H4 (cell line): ENCODE measurements at places on chromosomes 13 and 19.
A peak's percentile ranks its signal among the peaks of the same experiment; 100 is the strongest.

- no peak for DNase-seq
These were observed 46.9 kb downstream of the SIPA1L3 start for GRCh38 chr19:37953918-37954303.

DNA sequence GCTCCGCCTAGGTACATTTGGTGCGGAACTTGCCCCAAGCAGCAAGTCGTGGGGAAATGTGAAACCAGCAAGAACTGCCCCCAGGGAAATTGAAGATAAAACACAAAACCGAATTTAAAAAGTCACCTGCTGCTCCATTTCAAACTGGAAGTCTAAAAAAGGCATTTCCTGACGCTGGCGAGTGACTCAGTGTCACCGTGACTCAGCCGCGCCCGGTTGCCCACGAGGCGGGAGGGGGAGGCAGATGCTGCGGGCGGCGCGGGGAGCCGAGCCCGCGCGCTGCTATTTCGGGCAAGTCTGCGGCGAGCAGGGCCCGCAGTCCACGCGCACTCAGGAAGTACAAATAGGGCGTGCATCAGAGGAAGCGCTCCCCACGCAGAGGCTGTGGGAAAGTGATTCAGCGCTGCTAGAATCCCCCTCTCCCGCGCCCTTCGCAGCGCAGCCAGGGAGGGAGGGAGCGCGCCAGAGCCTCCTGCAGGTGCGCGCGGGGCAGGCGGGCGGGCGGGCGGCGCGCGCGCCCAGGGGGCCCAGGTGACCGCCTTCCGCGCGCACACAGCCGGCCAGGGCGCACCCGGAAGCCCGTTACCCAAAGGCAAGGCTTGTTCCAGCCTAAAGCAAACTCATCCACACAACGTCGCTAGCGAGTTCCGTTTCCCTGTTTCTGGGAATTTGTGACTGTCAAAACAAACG, 168.8 kb downstream of the COL4A1 start:
- DNase-seq: peak; percentile 61

DNA sequence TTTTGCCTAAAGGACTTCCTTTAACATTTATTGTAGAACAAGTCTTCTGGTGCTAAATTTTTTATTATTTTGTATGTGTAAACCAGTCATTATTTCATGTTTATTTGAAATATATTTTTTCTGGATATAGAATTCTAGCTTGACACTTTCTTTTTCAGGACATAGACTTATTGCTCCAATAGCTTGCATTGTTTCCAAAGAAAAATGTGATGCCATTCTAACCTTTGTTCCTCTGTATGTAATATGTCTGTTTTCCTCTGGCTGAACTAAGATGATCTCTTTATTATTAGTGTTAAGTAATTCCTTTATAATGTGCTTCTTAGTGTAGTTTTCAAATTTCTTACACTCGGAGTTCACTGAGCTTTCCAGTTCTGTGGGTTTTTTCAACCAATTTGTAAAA, 174.1 kb upstream of the STARD13 start:
- no peak for DNase-seq

DNA sequence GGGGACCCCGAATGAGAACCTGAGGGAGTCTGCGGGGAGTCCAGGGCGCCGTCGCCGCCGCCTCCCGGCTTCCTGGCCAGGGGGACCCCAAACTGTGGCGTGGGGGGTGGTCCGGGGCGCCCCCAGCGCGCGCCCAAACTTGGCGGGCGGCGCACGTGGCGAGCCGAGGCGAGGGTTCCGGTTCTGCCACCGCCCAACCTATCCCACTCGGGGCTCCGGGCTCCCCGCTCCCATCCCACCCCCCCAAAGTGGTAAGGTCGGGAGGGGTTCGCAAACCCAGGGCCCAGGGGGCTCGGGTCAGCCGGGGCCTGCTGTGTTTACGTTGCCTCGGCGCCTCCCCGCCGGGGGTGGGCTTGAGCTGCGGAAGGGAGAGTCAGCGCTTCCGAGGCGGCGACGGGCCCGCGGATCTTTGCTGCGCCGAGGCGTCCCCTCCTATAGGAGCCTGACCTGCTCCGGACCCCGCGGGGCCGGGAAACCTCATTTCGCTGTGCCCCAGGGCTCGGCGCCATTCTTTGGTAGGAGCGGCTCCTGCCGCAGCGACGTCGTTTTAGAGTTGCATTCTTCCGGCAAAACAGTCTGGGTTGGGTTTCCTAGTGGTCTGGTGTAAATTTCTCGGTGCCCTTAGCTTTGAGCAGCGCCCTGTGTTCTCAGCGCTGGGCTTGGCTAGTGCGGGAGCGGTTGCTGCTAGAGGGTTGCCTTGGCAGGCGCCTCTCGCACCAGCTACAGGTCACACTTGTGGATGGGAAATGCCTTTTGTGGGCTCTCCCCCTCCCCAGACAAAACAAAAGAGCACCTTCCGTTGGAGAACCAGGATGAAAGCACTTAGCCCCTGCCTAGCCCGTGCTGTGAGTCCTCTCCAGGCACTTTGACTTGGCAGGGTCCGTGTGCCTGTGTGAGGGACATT, 1.2 kb downstream of the DAZAP1 start:
- DNase-seq: no peak

DNA sequence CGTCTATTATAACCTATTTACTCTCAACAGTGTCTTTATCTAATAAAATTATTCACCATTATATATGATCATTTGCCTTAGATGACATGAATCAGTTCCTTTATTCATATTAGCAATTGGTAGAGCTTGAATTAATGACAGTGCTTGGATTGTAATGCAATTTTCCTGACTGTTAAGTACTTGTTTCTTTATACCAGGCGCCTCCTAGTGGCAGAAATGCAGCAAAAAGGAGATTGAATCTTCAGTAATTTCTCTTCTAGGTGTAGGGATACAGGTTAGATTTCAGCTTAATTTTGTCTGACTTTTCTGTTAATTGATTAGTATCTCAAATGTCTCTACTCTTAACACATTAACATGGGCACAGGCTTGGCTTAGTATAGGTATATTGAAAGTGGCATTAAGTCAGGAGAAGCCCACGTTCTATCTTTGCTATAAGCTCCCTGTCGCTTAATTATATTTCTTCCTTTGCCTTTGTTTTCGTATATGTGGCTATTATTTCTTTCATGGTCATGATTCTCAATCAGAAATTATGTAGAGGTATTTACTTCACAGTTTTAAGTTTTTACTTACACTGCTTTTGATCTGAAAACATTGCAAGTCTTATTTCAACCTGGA, 9.1 kb upstream of the LHFPL6 start:
- peak; percentile 28 for DNase-seq

DNA sequence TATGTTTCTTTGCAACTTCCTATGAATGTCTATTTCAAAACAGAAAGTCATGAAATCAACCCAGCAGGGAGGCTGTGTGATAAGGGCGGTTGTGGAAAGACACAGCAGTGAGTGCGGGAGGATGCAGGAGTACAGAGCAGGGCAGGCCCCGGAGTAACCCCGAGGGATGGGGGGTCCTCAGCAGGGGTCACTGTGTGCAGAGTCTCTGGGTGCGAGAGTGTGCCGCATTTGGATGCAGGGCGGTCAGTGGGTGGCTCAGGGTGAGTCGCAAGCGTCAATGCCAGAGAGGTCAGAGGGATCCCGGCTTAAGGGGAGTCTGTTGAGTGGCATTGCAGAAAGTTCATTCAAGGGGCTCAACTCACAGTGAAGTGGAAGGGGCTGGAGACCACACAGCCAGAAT, 147.8 kb downstream of the STK24 start:
- DNase-seq: no peak

GRCh38 chr13:26325876-26326275, 71.9 kb downstream of the CDK8 start:
- DNase-seq: peak; percentile 5

DNA sequence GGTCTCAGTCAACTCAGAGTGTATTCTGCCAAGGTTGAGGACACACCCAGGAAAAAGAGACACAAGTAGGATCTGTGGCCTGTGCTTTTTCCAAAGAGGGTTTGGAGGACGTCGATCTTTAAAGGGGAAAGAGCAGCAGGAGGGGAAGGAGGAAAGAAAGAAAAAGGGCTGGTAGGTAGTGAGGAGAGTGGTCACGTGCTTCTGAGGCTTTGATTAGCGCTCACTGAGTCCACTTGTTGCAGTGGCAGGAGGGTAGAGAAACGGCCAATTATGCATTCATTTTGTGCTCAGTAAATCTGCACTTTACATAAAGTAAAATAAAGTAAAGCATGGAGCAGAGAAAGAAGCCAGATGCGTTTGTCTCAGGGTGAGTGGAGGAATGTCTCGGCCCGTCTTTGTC, 126.0 kb upstream of the VSTM2B start:
- no peak for DNase-seq

- peak; percentile 8 for DNase-seq
These were observed 423.2 kb upstream of the SGCG start for GRCh38 chr13:22757530-22758120.

DNA sequence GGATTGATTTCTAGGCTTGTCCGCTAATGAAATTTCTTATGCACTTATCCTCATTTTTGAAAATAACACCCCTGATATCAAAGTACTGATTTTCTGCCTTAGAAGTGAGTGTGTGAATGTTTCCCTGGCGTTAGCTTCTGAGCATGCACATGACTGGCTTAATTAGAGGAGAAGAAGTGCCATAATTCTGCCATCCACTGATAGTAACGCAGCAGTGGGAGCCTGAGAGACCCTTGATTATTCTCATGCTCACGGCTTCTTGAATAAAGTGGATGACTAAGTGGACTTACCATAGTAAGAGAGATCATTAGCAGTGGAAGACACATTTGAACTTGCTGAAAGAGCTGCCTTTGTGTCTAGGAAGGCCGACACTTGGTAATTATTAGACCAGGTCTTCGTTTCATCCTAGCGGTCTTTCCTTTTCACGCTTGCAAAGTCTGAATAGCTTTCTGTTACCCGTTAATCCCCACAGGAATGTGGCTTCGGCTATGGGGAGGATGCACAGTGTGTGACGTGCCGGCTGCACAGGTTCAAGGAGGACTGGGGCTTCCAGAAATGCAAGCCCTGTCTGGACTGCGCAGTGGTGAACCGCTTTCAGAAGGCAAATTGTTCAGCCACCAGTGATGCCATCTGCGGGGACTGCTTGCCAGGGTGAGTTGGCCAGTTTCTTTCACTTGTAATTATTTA, 45.3 kb downstream of the TNFRSF19 start:
- DNase-seq: no peak

GRCh38 chr19:52336791-52337381, 843 bp downstream of the ZNF610 start:
- no peak for DNase-seq

DNA sequence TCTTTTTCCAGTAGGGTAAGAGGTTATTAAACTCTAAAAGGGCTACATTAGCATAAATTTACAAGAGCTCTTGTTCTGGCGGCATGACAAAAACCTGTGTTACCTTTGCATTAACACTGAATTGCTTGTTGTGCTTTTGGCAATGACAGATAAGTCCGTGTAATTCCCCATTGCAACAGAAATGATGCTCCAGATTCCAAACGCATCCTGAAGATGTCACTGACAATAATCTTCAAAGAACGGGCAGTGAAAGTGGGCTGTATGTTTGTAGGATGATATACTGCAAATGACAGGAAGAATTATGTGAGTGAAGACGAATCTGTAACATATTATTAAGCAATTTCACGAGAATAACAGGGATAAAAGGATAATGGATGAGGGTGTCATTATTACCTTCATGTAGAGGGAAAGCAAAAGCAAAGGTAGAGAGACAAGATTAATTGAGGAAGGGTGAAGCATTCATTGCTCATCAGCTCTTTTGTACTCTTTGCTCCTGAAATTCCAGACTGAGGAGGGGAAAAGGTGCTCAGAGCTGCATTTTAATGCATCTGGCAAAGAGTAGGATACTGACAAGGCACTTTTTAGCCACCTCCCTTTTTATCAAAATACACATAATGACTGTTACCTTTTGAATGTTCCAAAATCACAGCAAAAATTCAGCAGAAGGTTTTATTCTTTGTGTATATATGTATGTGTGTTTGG, 38.5 kb upstream of the MAB21L1 start:
- no peak for DNase-seq

DNA sequence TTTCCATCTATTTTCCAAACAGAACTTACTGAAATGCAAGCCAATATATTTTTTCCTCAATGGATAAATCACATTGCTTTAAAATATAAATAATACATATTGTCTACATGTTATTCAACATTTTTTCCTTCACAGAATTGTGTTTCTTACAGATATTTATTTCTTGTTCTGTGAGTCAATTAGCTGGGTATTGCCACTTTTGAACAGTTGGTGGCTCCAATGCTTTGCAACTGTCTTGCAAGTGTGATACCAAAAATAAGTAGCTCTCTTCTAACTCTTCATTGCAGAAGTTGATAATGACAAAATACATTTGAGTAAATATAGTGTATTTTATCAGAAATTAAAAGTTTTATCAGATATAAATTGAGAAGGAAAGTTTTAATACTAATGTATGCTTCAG, 17.1 kb upstream of the GPC5 start:
- DNase-seq: peak; percentile 16

DNA sequence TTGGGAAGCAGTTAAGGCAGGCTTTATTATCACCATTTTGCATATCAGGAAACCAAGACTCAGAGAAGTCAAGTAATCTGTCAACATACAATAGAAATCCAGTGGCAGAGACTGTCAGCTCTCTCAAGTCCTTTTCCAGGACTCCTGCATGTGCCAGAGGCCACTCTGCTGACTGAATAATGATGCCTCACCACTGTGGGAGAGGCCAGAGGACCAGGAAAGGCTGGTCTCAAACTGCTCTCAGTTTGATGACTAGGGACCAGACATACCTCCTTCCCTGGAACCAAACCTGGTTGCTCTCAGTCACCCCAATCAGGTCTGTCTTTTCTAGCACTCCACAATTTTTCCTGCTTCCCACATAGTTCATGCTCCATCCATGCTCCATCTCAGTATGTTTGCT, 8.0 kb downstream of the RNASEH2B start:
- DNase-seq: no peak

GRCh38 chr19:2166741-2167738, 3.3 kb downstream of the DOT1L start:
- peak; percentile 74 for DNase-seq

DNA sequence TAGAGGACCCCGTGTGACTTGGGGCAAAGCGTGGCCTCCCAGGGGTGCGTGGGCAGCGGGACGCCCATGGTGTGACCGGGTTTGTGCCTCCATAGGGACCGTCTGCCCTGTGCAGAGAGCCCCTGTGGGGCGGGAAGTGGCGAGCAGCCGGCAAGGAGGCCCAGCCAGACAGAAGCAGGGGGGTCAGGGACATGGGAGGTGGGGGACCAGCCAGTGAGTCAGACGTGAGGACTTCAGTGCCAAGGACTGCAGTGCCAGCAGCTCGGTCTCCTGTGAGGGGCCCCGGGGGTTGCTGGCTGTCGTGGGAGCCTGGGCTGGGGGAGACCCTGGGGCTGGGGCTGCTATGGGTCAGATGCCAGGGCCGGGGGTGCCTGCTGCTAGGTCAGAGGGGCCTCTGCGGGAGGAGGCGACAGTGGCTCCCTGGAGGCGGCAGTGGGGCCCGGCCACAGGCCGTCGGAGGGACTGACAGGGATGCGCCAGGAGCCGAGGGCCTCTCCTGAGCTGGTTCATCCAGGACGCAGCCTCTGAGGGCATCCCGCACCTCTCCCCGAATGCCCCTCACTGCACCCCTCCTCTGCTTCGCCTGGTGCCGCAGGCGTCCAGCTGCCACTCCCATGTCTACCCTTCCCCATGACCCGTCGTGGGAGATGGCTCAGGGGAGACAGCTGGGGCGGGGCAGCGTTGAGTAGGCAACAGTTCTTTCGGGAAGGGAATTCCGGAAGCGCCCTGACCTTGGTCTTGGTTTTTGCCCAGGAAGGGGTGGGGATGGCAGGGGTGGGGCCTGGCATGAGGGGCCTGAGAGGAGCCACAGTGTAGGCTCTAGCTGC, 80.0 kb downstream of the KDM4B start:
- DNase-seq: peak; percentile 74
